Daoy (cell line): ENCODE measurements at places on chromosomes 12 and 14. TPM values are rescaled to one million over a fixed set of nuclear protein-coding genes. Genes with fewer than 3 reads are reported as not detected.
A peak's percentile ranks its signal among the peaks of the same experiment; 100 is the strongest.

The FERMT2 gene
- 121 and 131 TPM in 2 replicates for total RNA-seq

The C1S gene
- total RNA-seq: 5.5 and 5.7 TPM in 2 replicates

- no peak for DNase-seq
Observed at GRCh38 chr12:100472325-100472724, 1.3 kb upstream of the NR1H4 start.

DNA sequence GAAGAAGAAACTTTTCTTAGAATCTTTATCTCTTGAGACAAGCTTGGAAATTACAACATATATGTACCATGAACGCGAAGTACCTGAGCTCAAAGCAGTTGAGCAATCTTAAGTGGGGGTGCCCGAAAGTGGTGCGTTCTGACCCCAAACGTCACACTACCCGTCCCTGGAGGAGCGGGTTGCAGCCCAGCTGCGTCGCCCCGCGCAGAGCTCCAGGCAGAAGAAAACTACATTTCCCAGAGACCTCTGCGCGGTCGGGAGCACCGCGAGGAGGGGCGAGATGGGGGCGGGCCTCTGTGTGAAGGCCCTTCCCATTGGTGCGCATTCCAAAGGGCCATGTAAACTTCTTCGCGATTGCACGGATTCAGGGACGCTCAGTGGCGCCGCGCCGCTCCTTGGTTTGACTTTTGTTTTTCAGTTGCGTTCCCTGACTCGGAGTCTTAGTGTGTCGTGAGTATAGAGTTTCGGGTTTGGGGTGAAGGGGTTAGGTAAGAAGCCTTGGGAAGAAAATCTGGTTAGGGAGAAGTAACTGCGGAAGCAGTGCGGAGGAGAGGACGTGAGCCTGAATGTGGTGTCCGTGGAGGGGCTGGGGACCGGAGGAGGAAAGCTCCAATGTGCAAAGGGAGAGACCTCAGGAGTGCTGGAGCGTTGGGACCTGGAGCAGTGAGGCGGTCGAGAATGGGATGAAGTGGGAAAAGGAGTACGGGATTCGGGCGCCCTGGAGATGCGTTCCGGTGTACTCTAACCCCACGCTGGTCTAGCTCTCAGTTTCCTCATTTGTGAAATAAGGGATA, at the start of gene CCDC77:
Gene CCDC77, plus strand, starts transcription at position 410 of the 794 bp plus-strand sequence. CDS start 7,740 bp downstream, outside the sequence.
- DNase-seq: peak; percentile 95

DNA sequence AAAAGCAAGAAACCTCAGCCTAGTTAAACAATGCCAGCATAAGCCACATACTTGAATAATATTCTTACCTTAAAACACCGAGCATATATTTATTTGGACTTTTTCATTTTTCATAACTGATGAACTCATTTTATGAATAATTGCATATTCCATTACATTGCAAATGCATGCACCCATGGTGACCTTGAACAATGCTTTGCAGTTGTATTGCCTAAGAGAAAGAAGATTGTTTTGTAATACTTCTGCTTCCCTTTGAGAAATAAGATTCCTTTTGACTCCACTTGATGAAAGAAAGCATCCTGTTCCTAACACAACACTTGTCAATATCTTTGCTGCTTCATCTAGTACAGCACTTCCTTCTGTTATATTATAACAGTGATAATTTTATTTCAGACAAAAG, 1182.2 kb downstream of the FLRT2 start:
- no peak for DNase-seq

DNA sequence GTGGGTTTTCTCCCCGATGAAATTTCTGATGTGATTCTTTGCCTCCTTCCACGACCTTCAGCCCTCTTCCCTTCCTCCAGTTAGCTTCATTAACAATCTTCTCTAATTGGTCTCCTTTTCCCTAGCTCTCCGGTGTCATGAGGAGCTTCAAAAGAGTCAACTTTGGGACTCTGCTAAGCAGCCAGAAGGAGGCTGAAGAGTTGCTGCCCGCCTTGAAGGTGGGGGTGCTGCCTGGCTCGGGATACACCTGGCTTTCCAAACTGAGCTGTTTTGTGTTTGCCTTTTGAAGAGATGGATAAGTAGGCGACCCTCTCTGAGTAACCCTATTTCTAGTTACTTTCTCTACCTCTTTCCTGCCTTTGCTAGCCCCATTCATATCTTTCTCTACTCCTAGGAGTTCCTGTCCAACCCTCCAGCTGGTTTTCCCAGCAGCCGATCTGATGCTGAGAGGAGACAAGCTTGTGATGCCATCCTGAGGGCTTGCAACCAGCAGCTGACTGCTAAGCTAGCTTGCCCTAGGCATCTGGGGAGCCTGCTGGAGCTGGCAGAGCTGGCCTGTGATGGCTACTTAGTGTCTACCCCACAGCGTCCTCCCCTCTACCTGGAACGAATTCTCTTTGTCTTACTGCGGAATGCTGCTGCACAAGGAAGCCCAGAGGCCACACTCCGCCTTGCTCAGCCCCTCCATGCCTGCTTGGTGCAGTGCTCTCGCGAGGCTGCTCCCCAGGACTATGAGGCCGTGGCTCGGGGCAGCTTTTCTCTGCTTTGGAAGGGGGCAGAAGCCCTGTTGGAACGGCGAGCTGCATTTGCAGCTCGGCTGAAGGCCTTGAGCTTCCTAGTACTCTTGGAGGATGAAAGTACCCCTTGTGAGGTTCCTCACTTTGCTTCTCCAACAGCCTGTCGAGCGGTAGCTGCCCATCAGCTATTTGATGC, 797 bp downstream of the ESPL1 start:
- no peak for DNase-seq

DNA sequence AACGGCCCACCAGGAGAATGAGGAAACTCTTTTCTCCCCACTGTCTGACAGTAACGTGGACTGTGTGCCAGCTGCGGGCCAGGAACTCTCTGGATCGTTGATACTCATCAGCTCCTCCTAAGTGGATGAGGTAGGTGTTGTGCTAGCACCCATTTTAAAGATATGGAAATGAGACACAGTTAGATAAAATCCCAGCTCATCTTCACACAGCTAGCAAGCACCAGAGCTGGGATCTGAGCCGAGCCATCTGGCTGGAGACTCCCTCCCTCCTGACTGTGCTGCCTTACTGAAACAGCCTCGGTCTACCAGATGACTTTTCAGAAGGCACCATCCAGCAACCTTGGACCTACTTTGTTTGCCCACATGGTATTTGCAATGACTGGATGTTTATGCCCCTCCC, 49.2 kb downstream of the TMEM132D start:
- peak; percentile 50 for DNase-seq

DNA sequence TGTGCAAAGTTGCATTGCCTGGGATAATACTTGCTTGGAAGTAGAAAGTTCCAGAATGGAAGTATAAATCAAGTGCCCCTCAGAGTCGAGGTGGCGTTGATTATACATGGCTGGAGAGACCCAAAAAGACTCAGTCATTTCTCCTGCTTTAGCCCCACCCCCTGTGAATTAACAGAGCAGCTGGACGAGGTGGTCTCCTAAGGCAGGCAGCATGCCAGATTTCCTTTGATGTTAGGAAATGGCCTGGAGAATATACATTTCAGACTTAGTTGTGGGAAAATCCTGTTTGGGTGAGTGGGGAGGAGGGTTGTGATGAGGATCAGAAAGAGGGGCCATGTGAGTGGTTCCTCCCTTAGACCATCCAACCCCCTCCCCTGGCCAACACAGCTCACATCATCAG, 406.1 kb upstream of the TMPO start:
- no peak for DNase-seq
